ENCODE measurements at places on chromosomes 3 and 15. TPM values are rescaled to one million over a fixed set of nuclear protein-coding genes. Genes with fewer than 3 reads are reported as not detected.

ATP8B4 gene
- total RNA-seq, result 0.79 TPM

DCBLD2 gene
- 263 TPM for total RNA-seq

ZNF445 gene
- 2.7 TPM for total RNA-seq

ACP3 gene
- 0.08 TPM for total RNA-seq

FMN1 gene
- total RNA-seq, result 0.38 TPM

CAND2 gene
- 0.41 TPM for total RNA-seq

SLC22A14 gene
- 0.07 TPM for total RNA-seq

GP9 gene
- not detected for total RNA-seq

DPPA2 gene
- total RNA-seq, result not detected

DLEC1 gene
- total RNA-seq, result 0.05 TPM

DNASE1L3 gene
- total RNA-seq, result not detected

CFAP20DC gene
- 2.5 TPM for total RNA-seq

TNFAIP8L3 gene
- 30.6 TPM for total RNA-seq

CACNA1D gene
- 0.57 TPM for total RNA-seq

KLHL18 gene
- total RNA-seq, result 20.3 TPM

ALS2CL gene
- total RNA-seq, result 10.5 TPM

ROPN1 gene
- not detected for total RNA-seq

MAP6D1 gene
- total RNA-seq, result 7.4 TPM

RSL24D1 gene
- total RNA-seq, result 89.0 TPM

Data from A549 treated with Mapracorat at 1 μM for 4 hours (cell line).